ENCODE measurements at places on chromosomes 2 and 18. TPM values are rescaled to one million over a fixed set of nuclear protein-coding genes. Genes with fewer than 3 reads are reported as not detected.

The CRYGC gene
- not detected for total RNA-seq

The CYTIP gene
- 304 TPM for total RNA-seq

The GPR45 gene
- not detected for total RNA-seq

The NGEF gene
- total RNA-seq: not detected

The ZNF512 gene
- 25.2 TPM for total RNA-seq

The PPIL3 gene
- 34.0 TPM for total RNA-seq

- no peaks in the 10 kb centered on the region for H3K4me1 ChIP-seq
- no peak overlapping the region for H3K4me3 ChIP-seq
- H3K27ac ChIP-seq: no peak overlapping the region
- DNase-seq: no peak
Observed at GRCh38 chr2:24439280-24439970, 51.6 kb upstream of the NCOA1 start.

- H3K27me3 ChIP-seq: peaks cover 11% of the 10 kb centered on the region
- H3K4me1 ChIP-seq: peaks cover 4% of the 10 kb centered on the region
- no peak overlapping the region for H3K4me3 ChIP-seq
- no peak for DNase-seq
Observed at GRCh38 chr2:30776831-30777635, 30.2 kb downstream of the CAPN13 start.

DNA sequence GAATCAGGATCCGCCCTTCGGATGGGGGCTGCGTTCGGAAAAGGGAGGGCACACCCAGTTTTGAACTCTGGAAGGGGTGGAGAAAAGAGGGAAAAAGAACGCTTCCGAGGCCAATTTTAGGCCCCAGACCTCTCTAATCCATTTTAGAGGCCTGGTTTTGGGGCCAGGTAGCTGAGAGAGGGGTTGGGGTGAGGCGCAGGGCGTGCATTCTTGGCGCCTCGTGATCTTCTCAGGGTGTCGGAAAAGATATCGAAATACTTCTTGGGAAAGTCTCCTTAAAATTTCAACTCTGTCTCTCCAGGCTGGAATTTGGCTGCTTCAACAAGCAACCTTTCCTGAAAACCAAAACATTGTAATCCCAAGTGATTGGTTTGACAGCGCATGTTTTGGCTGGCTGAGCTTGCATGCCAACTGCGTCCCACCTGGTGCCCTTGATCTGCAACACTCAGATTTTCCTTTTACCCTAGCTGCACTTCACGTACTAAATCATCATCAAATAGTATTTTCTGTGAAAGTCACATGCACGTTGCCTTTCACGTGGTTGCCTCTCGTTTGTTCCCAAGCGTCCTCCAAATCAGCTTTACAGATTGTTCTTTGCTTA lies 864 bp upstream of the XPO1 start:
- H3K4me1 ChIP-seq: peaks cover 28% of the 10 kb centered on the region
- peaks cover 10% of the 10 kb centered on the region for H3K27me3 ChIP-seq
- peak; percentile 70 for DNase-seq
- peak overlapping the region; percentile 100 for H3K4me3 ChIP-seq
- peaks cover 31% of the 10 kb centered on the region for H3K36me3 ChIP-seq
- H3K27ac ChIP-seq: peak overlapping the region; percentile 100

GRCh38 chr18:47758000-47758399 lies 172.5 kb downstream of the SMAD2 start:
- H3K36me3 ChIP-seq: peaks cover 6% of the 10 kb centered on the region
- H3K4me3 ChIP-seq: no peak overlapping the region
- no peaks in the 10 kb centered on the region for H3K4me1 ChIP-seq
- peaks cover 47% of the 10 kb centered on the region for H3K27me3 ChIP-seq
- no peak for DNase-seq

GRCh38 chr2:67576991-67577390 lies 179.9 kb downstream of the ETAA1 start:
- H3K4me3 ChIP-seq: no peak overlapping the region
- no peaks in the 10 kb centered on the region for H3K27me3 ChIP-seq
- no peak for DNase-seq
- no peaks in the 10 kb centered on the region for H3K4me1 ChIP-seq
- no peaks in the 10 kb centered on the region for H3K36me3 ChIP-seq

DNA sequence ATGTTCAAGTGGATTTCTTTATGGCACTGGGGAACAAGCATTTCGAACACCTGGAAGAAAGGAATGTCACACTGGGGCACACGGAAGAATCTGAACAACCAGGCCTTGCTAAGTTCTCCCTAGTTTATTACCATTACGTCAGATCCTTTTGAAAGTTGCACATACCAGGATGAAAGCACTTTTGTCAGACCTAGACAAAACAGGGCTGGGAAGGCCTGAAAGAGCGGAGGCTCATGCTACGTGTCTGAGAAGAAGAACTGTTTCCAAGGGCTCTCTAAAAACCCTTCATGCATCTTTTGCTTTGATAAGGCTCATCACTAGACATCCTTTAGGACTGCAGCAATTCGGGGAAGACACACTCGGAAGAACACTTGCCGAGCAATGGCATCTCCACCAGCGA lies 15.4 kb upstream of the SLC25A52 start:
- no peak overlapping the region for H3K4me3 ChIP-seq
- DNase-seq: no peak
- H3K36me3 ChIP-seq: peaks cover 2% of the 10 kb centered on the region
- no peak overlapping the region for H3K27ac ChIP-seq
- no peaks in the 10 kb centered on the region for H3K4me1 ChIP-seq
- H3K27me3 ChIP-seq: no peaks in the 10 kb centered on the region

DNA sequence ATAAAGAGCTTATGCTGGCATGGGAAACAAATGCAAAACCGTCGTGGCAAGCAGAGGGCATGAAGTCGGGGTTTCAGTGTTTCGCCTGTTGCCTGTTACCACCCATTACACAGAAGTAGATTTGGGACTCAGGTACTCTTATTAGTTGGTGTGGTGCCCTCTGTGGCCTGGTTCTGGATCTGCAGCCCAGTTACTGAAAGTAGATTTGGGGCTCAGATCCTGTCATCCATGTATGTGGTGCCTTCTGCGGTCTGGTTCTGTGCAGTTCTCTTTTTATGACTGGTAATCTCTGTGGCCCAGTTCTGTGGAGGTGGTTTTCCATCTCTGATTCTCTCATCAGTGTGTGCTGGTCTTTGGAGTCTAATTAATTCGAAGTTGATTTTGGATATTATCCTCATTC lies 45.2 kb downstream of the ADNP2 start:
- no peak overlapping the region for H3K4me3 ChIP-seq
- no peak overlapping the region for H3K27ac ChIP-seq
- peak; percentile 34 for DNase-seq
- H3K27me3 ChIP-seq: peaks cover 13% of the 10 kb centered on the region
- peaks cover 2% of the 10 kb centered on the region for H3K36me3 ChIP-seq
- peaks cover 2% of the 10 kb centered on the region for H3K4me1 ChIP-seq

- no peak overlapping the region for H3K27ac ChIP-seq
- no peaks in the 10 kb centered on the region for H3K4me1 ChIP-seq
- no peak overlapping the region for H3K4me3 ChIP-seq
- peaks cover 35% of the 10 kb centered on the region for H3K27me3 ChIP-seq
Observed at GRCh38 chr18:79775441-79776221, 22.1 kb upstream of the KCNG2 start.

GRCh38 chr2:96625571-96626552 lies 12.2 kb downstream of the KANSL3 start:
- no peak overlapping the region for H3K27ac ChIP-seq
- peaks cover 11% of the 10 kb centered on the region for H3K4me1 ChIP-seq
- H3K36me3 ChIP-seq: peaks cover 13% of the 10 kb centered on the region
- H3K4me3 ChIP-seq: no peak overlapping the region
- no peaks in the 10 kb centered on the region for H3K27me3 ChIP-seq

DNA sequence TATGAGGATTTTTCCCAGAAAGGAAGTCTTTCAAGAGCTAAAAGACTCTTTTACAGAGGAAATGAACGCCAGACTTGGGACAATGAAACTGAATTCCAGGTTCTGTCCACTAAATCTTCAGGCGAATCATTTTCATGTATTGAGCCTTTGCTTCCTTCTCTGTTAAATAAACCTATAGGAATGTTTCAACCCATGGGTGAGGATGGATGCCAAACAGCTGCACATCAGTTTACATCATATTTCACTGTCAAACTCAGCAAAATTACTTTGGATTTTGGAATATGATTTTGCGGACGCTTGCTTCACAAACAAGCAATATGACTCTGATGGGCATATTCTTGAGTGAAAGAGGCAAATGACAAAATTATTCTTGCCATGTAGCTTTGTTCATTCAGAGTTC lies 256.1 kb upstream of the ZNF521 start:
- no peaks in the 10 kb centered on the region for H3K4me1 ChIP-seq
- H3K27ac ChIP-seq: no peak overlapping the region
- H3K4me3 ChIP-seq: no peak overlapping the region
- H3K36me3 ChIP-seq: no peaks in the 10 kb centered on the region
- H3K27me3 ChIP-seq: no peaks in the 10 kb centered on the region

DNA sequence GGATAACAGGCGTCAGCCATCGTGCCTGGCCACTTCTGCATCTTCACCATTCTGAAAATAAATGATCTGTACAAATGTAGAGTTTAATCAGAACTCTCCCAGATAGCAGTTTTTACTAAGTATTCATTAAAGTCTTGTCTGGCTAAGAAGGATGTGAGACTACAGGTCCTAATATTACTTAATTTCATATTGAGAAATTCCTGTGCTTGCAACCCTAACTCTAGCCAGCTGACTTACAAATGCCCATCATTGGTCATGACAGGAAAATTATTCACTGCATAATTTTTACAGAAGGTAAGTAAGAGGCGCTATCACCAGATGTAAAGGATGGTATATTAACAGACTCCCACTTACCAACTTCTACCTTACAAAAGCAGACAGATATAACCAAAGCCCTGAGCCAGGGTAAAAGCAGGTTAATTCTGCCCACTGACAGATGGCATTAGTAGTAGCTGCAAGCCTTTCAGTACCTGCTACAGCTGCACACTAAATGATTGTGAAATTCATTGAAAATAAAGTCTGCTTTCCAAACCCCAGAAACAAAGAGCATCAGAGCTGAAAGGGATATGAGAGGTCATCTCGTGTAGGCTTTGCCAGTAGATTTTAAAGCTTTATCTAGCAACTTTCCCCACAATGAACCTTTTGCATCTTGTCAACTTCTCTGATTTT lies 271.3 kb upstream of the STON1 start:
- H3K4me1 ChIP-seq: peaks cover 1% of the 10 kb centered on the region
- no peaks in the 10 kb centered on the region for H3K27me3 ChIP-seq
- no peak for DNase-seq

DNA sequence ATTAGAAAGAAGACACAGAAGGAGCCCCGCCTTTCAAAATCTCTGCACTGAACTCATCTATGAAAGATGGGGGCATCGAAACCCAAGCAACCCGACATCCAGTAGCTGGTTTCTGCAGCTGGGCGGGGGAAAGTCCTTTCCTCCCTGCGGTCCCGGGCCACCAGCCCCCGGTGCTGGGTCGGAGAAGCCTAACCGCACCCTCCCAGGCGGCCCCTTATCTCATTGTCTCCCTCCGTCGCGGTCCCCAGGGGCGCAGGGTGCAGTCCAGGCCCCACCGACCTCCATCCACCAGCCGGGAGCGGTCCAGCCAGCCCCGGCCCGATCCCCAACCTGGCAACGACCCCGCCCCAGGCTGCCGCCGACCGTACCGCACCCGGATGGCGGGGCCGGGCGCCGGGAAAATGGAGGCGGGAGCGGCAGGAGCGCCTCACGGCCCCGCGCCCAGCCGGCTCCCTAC lies 452 bp downstream of the RAPH1 start:
- DNase-seq: peak; percentile 56
- peaks cover 6% of the 10 kb centered on the region for H3K36me3 ChIP-seq
- H3K27me3 ChIP-seq: peaks cover 41% of the 10 kb centered on the region
- no peak overlapping the region for H3K27ac ChIP-seq

GRCh38 chr2:217998926-217999594 lies 3.7 kb downstream of the TNS1 start:
- DNase-seq: no peak
- peaks cover 4% of the 10 kb centered on the region for H3K27me3 ChIP-seq
- no peaks in the 10 kb centered on the region for H3K4me1 ChIP-seq
- no peak overlapping the region for H3K27ac ChIP-seq
- H3K36me3 ChIP-seq: no peaks in the 10 kb centered on the region
- no peak overlapping the region for H3K4me3 ChIP-seq

- no peak overlapping the region for H3K4me3 ChIP-seq
- H3K27ac ChIP-seq: no peak overlapping the region
- DNase-seq: no peak
- no peaks in the 10 kb centered on the region for H3K4me1 ChIP-seq
- H3K36me3 ChIP-seq: no peaks in the 10 kb centered on the region
Observed at GRCh38 chr2:208654056-208654455, 247.5 kb downstream of the PTH2R start.

DNA sequence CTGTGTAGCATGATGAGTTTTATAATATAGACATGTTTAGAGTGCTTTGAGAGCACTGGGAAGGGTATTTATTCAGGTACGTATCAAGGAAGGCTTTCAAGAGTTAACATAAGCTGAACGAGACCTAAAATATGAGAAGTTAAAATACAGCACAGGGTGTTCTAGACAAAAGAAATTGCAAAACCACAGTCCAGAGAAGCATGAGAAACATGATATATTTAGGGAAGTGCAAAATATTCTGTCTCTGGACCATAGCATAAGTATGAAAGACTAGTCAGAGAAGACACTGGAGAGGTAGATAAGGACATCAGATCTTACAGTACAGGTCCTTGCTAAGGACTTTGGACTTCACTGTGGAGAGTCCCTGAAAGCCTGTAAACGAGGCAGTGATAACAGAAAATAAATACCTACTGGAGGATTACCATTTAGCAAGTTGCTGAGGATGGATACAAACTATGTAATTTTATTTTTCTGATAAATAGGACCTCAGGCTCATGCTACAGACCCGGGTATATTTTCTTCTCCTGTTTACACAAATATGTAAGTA lies 43.7 kb downstream of the FSIP2 start:
- H3K4me3 ChIP-seq: no peak overlapping the region
- H3K4me1 ChIP-seq: no peaks in the 10 kb centered on the region
- no peak overlapping the region for H3K27ac ChIP-seq
- no peaks in the 10 kb centered on the region for H3K27me3 ChIP-seq
- DNase-seq: no peak
- no peaks in the 10 kb centered on the region for H3K36me3 ChIP-seq

GRCh38 chr2:6917071-6917760 lies at the start of gene RNF144A:
Gene RNF144A (plus strand): TSS chr2:6917412. CDS start chr2:6996927, 79,515 bp downstream.
- peak; percentile 86 for DNase-seq
- H3K27ac ChIP-seq: peak within 1 kb of the TSS; percentile 82
- H3K36me3 ChIP-seq: peaks cover 55% of the 10 kb centered on the region
- H3K27me3 ChIP-seq: no peaks in the 10 kb centered on the region
- peaks cover 74% of the 10 kb centered on the region for H3K4me1 ChIP-seq

- no peak for DNase-seq
- H3K4me1 ChIP-seq: peaks cover 3% of the 10 kb centered on the region
- H3K4me3 ChIP-seq: no peak overlapping the region
- no peaks in the 10 kb centered on the region for H3K27me3 ChIP-seq
- no peak overlapping the region for H3K27ac ChIP-seq
- H3K36me3 ChIP-seq: peaks cover 21% of the 10 kb centered on the region
Observed at GRCh38 chr2:20242727-20243377, 17.9 kb upstream of the SDC1 start.
